ENCODE measurements at places on chromosomes 6 and 20.

GRCh38 chr6:105313211-105313610 lies 89.7 kb downstream of the PREP start:
- DNase-seq = peak; percentile 44

- DNase-seq = no peak
These were observed 275.8 kb upstream of the PRDM1 start for GRCh38 chr6:105810105-105810921.

DNA sequence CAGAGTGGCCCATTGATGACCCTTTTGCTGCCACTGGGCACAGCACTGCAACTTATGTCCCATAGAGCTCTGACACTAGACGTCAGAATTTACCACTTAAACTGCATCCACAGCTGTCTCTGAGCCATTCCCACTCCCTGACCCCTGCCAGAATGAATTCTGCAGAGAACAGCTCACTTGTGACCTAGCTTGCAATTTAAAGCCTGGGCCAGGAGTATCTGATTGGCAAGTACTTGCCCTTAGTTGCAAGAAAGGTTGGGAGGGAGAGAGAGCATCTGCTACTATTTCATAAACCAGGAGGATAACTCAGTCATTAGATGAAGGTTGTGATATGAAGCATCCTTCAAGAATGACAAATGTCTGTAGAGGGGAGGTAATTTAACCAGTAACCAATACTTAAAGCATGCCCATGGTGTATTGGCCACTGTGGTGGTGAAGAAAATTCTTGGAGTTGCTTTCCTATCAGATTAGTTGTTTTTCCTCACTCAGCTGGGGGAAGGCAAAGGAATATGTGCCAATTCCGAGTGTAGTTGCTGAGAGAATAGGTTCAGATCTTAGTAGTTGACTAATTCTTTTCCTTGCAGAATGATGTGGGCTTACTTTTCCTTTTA lies 46.5 kb downstream of the IL22RA2 start:
- no peak for DNase-seq

DNA sequence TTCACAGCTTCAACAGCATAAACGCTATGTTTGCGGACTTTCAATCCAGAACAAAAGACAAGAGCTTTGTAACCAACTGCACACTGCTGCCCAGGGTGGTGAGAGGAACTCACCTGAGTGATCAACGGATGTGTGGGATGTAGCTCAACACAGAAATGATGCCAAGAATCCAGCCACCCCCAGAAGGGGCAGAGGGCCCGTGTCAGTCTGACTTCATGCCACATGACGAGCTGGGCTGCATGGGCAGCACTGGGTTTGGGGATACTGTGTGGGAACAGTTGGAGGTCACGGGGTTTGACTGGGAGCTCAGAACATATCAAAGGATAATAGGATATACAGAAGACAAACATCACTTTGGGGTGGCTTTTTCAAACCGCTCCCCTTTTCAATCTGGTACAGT lies 79.4 kb upstream of the TRAF3IP2 start:
- no peak for DNase-seq

GRCh38 chr6:7314414-7314813 lies 1.4 kb upstream of the SSR1 start:
- DNase-seq = no peak

GRCh38 chr6:78259935-78260334 lies 607.1 kb downstream of the MEI4 start:
- no peak for DNase-seq

DNA sequence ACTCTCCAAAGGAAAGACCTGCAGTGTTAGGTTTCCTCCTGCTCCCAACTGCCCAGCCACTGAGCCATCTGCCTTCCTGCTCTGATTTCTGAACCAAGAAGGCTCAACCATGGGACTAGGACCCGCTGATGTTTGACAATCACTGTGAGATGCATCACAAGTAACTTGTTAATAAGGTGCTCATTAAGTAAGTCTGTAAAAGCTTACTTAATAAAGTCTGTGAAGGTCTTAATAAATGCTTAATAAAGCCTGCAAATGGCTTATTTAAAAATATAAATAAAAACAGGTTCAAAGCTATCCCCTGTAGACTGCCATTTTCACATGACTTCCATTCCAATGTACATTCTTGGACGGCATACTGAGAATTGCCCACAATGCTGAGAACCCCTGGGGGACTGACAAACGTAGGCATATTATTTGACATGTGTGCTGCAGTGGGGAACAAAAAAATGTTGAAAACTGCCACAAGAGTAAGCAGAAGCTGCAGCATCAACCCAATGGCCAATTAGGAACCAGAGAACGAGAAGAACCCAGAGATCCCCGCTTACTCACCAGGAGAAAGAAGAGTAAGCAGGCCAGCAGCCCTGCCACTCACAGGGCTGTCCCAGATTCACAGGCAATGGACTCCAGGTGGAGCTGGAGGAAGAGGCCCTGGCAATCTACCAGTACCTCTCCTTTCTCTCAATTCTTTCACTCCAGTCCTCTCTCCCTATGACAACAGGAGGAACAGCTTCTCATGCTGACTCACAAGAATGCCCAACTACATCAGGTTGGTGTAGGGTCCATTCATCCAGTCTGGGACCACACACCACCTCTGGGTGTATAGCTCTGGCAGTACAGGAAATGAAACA lies 19.5 kb downstream of the KIF13A start:
- DNase-seq = no peak

DNA sequence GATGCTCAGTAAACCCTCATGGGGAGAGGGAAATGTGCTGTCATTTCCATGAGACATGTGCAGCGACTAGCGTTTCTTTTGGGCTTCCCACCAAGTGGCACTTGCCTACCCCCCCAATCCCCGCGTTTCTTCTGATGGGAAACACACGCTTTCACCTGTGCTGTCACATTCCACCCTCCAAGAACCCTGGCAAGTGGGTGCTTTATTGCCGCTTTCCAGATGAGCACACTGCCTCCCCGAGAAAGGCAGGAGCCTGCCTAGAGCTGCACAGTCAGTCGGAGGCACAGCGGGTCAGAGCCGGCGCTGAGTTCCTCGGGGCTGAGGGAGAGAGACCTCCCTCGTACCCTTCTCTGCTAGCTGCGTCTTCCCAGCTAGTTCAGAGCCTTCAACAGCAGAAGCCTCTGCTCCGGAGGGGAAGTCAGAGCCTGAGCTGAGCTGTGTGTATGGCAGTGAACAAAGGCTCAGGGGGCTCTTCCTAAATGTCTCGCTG lies 12.3 kb upstream of the CCDC167 start:
- no peak for DNase-seq

- no peak for DNase-seq
These were observed 70.8 kb upstream of the RIPOR2 start for GRCh38 chr6:25006565-25007001.

DNA sequence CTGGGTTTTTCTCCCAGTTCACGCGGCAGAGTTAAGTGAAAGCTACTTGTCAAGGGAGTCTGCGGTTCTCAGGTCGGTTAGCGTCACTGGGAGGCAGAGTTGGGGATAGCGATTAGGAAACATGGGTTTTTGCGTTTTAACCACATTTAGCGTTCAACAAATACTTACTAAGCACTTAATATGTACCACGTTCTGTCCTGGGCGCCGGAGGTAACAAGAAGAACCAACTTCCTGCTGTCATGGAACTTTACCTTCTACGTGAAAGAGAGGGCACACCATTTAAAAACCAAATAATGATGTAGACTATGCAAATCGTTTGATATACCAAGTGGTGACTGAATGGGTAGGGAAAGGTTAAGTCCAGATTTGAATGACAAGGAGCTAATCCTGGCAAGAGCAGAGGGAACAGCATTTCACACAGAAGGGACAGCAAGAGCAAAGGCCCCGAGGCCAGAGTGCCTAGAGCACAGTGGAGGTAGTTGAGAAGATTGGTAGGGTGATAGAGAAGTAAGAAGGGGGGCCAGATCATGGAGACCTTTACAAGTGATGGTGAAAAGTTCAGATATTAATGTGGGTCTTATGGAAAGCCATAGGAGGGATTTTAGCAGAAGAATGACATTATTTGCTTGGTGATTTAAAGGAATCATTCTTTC lies 744 bp downstream of the RIOK1 start:
- DNase-seq = peak; percentile 14

GRCh38 chr6:165118736-165119135 lies 190.7 kb downstream of the C6orf118 start:
- no peak for DNase-seq

DNA sequence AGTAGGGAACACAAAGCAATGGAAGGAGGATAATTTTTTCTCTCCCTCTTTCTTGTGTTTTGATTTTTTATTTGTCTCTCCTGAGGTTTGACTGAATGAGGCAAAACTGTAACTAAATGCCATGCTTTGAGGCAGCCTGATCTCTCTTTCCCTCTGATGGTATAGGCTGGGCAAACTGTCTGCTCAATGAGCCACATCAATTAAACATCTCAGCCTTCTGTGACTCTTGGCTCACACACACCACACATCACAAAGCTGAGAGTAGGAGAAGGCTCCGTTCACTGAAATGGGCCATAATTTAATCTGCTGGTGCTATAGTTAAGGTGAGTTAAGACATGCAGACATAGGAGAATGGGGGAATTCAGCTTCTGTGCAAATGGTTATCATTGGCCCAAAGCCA lies 28.1 kb upstream of the SCGN start:
- no peak for DNase-seq

GRCh38 chr20:53598140-53599043 lies 4.8 kb upstream of the ZNF217 start:
- no peak for DNase-seq

GRCh38 chr6:21102201-21102600 lies 491.4 kb upstream of the SOX4 start:
- no peak for DNase-seq

- no peak for DNase-seq
These were observed 51.8 kb upstream of the CCDC167 start for GRCh38 chr6:37551446-37551845.

GRCh38 chr6:114158411-114158810 lies 184.4 kb downstream of the HS3ST5 start:
- DNase-seq = no peak

DNA sequence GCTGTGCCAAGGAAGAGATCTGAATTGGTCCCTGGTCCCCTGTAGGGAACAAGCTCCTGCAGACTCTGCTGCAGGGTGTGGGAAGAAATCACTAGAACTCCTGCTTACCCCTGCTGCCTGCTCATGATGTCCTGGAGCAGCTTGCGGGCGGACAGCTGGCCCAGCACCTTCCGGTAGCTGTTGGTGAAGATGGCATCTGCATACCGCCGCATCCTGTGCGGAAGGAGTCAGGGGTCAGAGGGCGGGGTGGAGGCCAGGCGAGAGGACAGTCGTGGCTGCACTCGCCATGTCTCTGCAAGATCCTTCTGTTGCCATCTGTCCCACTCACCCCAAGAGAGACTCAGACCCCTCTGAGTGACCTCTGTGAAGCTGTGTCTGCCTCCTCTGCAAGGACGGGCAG lies 5.3 kb downstream of the GHRH start:
- no peak for DNase-seq

- no peak for DNase-seq
These were observed 43.8 kb downstream of the BMP6 start for GRCh38 chr6:7769702-7770101.

- no peak for DNase-seq
These were observed 37.2 kb downstream of the TRMT6 start for GRCh38 chr20:5913166-5913565.

DNA sequence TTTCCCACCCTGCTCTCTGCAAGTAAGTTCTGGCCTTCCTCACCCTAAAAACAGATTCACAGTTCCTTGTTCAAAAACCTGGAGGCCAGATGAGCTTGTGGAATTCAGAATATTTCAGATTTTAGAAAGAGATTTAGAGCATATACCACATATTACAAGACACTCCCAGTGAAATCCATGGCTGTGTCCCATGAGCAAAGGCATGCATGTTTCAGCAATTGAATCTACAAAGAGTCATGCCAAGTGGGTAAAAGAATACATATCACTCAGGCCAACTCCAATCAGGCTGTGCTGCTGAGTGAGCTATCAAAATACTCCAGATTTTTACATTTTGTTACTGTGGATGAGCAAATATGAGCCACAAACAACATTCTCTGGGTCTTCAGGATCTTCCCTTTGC lies 10.2 kb upstream of the NEDD9 start:
- DNase-seq = no peak

Measured in HAP-1 (cell line).